Stomach (tissue), 19 donors: ENCODE measurements at places on chromosomes 11 and 22. TPM values are rescaled to one million over a fixed set of nuclear protein-coding genes. Genes with fewer than 3 reads are reported as not detected.

GRCh38 chr11:91219535-91219934, 996.7 kb upstream of the CHORDC1 start:
- no peak for DNase-seq

DNA sequence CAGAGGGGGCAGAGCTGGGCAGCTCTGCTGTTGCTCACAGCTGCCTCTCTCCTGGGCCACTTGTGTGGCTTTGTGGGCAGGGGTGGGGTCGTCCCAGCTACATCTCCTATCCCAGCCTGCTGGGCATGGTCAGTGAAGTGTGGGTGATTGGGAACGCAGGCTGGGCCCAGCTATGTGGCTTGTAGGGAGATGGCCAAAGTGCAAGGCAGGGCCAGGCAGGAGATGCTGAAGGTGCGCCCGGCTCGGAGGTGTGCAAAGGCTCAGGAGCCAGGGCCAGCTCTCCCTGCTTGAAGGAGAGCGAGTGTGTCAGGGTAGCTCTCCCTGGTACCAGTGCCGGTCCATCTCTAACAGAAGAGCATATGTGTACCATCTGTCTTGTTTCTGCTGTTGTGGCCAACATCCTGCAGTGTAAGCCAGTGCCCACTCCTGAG, 8.4 kb upstream of the RANBP1 start:
- DNase-seq, result no peak

DNA sequence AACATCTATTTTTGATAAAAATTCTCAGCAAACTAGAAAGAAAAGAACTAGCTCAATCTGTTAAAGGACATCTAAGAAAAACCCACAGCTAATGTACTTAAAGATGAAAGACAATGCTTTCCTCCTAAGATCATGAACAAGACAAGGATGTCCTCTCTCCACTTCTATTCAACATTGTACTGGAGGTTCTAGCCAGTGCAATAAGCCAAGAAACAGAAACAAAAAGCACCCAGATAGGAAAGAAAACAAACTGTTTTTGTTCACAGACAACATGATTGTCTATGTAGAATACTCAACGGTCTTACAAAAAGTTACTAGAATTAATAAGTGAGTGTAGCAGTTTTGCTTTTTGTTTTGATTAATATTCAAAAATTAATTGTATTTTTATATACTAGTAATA, 7.8 kb downstream of the CD3D start:
- no peak for DNase-seq

DNA sequence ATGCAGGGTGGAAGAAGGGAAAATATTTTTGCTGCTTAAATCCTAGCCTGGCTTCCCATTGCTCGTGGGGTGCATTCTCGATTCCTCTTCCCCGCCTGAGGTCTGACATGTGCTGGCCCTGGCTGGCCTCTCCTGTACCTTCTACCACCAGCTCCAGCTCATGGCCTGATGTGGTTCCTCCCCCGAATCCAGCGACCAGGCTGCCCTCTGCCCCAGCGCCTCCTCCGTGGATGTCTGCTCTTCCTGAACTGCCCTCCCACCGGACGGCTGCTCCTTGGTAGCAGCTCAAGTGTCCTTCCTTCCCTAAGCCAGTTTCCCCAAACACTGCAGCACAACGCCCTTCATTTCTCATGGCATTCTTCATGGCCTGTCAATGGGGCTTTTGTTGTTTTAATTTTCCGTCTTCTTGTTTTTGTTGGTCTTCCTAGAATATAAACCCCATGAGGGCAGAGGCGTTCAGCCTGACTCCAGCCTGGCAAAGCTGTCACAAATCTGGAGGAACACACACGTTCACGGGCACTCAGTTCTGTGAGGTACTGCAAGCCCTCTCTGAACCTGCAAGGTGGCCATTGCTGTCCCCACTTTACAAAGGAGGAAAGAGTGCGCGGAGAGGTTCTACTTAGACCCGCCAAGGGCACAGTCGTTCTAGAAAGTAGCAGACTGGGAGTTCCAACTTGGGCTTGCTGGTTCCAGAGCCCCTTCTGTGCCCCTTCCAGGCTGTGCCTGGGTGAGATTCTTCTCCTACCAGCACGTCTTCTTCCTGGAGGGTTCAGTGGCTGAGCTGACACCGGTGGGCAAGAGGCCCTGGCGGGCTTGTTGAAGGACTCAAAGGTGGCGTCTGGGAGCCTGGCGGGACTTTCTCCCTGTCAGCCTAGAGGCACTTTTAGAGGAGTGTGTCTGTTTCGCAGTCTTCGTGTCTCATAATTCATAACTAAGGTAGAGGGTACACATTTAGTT, 953 bp upstream of the LRP5 start:
- peak; percentile 37 for DNase-seq

DNA sequence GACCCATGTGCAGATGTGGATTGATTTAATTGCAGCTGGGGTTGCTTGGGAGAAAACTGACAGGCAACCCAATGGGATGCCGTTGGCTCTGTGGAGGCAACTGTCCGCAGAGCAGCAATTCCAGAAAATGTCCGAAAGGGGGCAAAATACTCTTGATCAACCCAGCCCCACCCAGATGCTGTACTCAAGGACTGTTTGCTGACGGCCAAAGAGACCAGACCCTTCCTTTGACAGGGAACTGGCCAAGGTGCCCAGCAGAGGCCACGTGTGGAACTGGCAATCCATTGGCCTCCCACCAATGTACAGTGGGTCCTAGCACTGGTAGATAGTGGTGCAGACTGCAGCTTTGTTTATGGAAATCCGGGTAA, 29.7 kb upstream of the KCNA4 start:
- no peak for DNase-seq

- no peak for DNase-seq
These were observed 124.4 kb upstream of the SLC5A12 start for GRCh38 chr11:26846227-26846626.

GRCh38 chr11:132101881-132102280, 731.5 kb downstream of the NTM start:
- DNase-seq, result no peak

- DNase-seq, result no peak
These were observed 1329.0 kb downstream of the LRRC4C start for GRCh38 chr11:40130427-40130826.

- no peak for DNase-seq
These were observed 51.7 kb downstream of the TSPAN18 start for GRCh38 chr11:44778195-44779100.

The OR8A1 gene
- not detected for polyA plus RNA-seq

DNA sequence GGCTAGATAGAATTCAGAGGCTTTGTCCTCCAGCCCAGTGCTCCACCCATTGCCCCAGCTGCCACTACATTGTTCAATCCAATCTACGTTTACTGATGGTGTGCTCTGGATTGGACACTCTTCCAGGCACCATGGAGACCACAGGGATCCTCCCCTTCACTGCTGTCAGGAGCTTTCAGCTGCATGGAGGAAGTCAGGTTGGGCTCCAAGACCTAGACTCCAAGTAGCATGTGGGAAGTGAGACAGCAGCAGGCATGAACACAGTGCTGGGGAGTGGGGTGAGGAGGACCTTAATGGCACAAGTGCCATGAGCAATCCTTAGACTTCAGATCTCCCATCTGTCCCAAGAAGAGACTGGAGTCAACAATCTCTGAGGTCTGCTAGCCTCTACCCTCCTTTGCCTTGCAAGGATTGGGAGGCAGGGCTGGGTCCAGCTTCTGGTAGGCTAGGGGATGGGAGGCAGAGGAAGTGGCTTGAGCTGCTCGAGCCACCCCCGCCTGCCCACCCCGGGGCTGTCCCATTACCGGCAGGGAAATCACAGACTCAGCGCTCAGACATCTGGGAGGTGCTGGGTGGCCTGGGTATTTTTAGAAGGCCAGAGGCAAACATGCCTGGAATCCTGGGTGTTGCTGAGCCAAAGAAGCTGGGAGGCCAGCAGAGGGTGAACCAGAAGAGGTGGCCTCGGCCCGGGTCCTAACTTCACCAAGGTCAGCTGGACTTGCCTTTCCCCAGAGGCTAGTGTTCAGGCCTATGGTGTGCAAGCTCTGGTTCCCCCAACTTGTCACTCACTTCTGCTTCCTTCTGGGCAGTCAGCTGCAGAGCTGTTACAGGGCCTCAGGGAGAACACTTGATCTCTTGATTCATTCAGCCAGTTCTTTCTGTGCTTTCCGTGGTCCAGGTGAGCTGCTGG, 15.2 kb upstream of the FCHSD2 start:
- peak; percentile 56 for DNase-seq

DNA sequence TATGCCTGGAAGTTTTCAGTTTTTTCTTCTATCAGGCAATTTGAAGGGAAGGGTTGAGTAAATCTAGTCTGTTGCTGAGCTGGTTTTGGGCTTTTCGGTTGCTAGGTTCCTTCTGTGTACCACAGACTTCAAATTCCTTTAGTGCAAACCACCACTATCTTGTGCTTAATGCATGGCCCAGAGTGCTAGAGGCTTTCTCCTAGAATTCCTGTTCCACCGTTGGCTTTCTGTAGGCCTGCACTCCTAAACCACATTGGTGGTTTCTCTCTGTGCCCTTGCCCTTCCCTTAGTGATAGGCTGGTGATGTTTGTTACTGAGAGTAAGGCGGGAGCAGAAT, 47.1 kb upstream of the CTSC start:
- DNase-seq, result peak; percentile 28

DNA sequence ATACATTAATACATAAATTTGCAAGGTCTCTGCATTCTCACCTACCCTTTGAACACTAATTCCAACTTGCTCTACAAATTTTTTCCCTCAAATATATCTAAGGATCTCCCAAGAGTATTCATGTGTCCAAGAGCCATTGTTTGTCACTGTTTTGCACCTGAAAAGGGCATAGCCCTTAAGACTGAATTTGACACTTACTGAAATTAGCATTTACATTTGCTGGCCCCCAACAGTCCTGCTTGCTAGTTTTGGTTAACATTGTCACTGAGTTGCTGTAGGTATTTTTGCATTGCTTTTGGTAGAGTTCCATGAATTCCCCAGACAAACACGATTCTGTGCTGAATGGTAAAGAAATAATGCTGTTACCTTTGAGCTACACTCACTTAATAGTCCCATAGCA, 57.3 kb downstream of the KCNA4 start:
- DNase-seq, result no peak

The DEFB131B gene
- polyA plus RNA-seq, result not detected

The CLTCL1 gene
- polyA plus RNA-seq, result 3.5 TPM

DNA sequence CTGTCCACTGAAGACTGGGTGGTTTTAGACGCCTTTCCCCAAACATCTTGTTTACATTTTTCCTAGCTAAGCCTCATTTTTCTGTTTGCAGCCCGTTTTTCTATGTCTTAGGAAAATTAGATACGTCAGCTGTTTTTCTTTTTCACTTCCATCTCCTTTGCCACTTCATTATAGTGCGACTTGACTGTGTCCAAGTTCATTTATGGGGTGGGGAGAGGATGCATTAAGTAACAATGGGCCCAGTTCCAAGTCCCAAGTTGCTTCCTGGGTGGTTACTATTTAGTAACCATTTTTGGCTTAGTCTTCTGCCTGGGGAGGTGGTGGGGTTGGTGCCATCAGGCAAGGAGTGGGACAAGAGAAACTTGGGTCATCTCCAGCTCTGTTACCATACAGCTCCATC, 83.0 kb downstream of the TRAF6 start:
- no peak for DNase-seq

GRCh38 chr22:36381513-36382128, 6.1 kb downstream of the MYH9 start:
- DNase-seq, result no peak

GRCh38 chr11:130426837-130427341, 1.5 kb downstream of the ADAMTS8 start:
- DNase-seq, result no peak

DNA sequence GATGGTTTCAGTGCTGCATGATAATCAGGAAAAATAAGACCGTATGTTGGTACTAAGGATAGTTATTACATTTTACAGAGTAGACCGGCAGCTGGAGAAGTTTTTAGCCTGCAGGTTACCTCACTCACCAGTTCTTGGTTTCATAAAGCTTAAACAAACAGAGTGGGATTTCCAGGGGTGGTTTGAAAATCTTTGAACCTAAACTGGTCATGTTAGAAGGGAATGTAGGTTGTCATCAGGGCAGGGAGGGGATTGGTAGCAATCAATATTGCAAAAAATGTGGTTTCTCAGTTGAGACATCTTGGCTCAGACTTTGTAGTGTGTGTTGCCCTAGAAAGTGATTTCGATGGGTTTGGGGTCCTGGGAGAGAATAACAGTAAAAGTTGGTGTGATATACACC, 17.5 kb downstream of the EXT2 start:
- DNase-seq, result no peak

The UCP2 gene
- 49.3 TPM for polyA plus RNA-seq

DNA sequence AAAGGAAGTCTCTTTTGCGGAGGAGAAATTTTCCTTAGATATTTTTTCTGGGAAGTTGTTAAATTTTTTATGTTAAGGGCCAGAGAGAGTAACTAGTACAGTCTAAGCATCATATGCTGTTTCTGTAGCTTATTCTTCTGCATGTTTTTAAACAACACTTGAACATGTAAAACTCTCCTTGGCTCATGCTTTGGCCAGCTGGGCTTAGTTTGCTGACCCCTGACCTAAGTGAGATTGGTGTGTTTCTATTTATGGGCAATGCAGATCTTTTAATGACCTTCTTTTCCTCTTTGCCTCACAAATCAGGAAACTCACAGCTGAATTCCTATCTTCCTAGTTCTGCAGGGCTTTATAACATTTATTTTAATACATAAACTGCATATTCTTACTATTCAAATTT, 942.5 kb downstream of the OPCML start:
- DNase-seq, result peak; percentile 15

DNA sequence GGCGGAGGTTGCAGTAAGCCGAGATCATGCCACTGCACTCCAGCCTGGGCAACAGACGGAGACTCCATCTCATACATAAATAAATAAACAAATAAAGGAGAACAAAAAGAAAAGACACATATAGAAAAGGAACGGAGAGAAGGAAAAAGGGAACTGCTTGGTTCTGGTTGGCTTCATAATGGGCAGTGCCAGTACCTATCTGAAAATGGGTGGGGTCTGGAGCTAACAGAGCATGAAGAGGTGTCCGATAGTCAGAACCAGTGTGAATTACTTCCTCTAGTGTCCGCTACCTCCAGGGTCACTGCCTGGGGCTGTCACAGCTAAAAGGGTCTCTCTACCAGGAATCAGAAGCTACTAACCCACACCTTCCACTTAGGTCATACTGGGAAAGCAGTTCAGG, 27.2 kb upstream of the TTC28 start:
- DNase-seq, result no peak

DNA sequence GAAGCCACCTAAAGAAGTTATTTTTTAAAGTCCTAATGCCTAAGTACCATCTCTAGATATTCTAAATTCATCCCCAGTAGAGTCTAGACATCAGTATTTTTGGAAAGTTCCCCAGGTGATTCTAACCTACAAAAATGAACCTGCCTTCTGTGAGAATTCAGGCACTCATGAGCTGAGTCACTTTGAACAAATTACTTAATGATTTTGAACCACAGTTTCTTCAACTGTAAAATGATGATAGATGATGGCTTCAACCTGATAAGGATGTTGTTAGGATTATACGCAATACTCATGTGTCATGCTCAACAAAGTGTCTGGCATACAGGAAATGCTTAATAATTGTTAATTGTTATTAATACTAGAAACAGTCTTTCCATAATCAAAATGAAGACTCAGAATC, 82.8 kb upstream of the OR5AK2 start:
- no peak for DNase-seq
